ENCODE measurements at places on chromosomes 5 and 9.

GRCh38 chr9:38761999-38762398 lies 42.1 kb upstream of the FAM240B start:
- no peak for DNase-seq

GRCh38 chr5:115309751-115310370 lies 13.4 kb upstream of the CCDC112 start:
- DNase-seq: no peak

GRCh38 chr5:81558188-81558587 lies 164.3 kb upstream of the ACOT12 start:
- DNase-seq: no peak

DNA sequence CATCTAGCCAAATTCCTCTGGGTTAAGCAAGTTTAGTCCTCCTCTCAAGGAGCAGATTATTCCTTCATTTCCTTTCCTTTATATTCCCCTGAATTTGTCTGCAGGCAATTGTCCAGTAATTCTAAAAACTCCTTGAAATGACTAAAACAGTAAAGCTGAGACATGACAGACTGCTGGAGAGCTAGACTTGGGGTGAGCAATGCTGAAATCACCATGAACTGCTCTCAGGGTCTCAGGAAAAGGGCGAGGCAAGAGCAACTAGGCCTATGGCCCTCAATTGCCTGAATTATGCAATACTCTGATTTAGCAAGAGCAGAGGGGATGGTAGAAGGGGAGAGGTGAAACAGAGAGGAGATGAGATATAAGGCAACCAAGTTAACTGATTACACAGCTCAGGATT lies 172.9 kb upstream of the NREP start:
- DNase-seq: no peak

- peak; percentile 38 for DNase-seq
Observed at GRCh38 chr5:109690975-109691574, 1.3 kb downstream of the MAN2A1 start.

GRCh38 chr9:122777935-122778627 lies 10.7 kb upstream of the OR5C1 start:
- no peak for DNase-seq

GRCh38 chr9:78592811-78593210 lies 295.9 kb downstream of the PSAT1 start:
- no peak for DNase-seq

- DNase-seq: no peak
Observed at GRCh38 chr5:112165897-112166737, 253.0 kb downstream of the EPB41L4A start.

DNA sequence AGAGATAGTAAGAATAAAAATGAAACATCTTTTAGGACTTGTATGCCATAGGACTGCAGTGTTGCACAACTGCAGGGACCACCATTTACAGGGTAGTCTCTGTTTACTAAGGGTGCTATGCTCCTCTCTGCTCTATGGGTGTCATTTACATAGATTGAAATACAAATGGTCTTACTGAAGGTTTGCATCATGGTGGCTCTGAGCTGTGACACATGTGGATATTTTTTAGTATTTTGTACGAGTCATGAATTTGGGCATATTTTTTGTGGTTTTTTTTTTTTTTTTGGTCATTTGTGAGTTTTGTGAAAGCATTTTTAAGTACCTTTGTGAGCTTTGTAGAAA lies 47.4 kb downstream of the CSNK1G3 start:
- no peak for DNase-seq

DNA sequence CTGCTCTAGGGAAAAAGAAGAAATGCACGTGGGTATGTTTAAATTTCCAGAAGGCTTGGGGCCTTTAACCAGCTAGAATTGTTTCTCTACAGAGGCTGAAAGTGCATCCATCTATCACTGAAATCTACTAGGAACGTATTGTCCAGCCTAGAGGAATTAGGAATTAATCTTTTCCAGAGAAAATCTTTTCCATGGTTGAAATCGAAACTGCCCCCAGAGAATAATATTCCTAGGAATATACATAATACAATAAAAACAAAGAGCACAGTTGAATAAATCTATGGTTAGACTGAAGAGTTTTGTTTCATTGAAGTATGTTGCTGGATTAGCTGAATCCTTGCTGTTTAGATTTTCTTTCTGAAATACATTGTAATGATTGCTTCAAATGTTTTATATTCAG lies 378.5 kb downstream of the PLK2 start:
- DNase-seq: no peak

DNA sequence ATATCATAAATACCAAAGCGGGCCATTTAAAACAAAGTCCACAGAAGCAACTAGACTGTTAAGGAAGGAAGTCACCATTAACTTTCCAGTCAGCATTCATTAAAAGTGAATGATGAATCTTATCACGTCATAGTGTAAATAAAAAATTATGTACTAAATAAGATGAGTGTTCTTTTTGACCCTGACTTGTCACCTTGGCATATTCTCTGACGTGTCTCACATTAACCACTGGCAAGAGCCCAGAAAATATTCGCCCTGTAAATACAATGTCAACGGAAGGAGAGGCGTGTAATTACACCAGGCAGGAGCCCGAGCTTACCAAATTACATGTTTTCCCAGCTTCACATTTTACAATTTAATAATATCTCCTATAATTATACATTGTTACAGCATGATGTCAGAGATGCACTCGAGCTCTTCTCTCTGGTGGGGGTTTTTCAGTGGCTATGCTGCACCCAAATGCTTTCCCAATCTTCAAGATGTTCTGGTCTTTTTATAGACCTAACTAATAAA lies 29.3 kb upstream of the UBE2QL1 start:
- no peak for DNase-seq

DNA sequence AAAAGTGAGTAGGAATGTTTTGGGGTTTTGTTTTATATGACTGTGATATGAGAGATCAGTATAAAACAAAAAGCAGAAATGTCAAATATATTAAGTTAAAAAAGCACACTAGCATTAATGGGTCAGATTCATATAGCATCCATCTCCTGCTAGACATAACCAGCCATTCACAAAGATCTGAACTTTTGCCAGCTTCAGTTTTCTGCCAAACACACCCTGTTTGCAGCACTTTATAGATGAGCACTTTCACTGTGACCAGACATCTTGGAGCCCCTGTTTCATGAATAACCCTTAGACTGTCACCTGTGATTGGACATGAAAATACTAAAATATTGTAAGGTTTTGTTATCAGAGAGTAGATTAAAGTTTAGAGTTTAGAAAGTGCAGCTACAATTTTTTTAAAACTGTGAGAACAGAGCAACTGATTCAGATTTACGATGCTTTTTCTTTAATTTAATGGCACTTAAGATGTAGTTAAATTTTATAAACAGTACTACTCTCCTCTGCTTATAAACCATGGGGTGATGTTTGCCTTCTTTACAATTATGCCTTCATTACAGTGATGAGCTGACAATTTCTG lies 142.6 kb downstream of the KCTD16 start:
- no peak for DNase-seq

DNA sequence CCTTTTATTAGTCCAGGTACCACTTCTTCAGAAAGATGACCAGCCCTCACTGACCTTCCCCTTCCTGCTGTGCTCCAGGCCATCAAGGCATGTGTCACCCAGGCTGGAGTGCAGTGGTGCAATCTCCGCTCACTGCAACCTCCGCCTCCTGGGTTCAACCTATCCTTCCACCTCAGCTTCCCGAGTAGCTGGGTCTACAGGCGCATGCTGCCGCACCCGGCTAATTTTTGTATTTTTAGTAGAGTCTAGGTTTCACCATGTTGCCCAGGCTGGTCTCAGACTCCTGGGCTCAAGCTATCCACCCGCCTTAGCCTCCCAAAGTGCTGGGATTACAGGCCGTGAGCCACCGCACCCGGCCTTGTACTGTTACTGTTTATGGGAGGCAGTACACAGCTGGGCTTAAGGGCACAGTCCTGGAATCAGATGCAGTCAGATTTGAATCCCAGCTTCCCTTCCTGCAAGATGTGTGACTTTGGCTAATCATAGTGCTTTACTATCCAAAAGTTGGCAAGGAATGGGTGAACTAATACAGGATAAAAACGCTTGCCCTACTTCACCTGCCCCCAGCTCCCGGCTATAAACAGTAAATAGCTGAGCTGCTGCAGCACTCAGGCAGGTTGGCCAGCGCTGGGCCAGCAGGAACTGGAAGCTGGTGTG lies 483 bp upstream of the EIF4EBP3 start:
- no peak for DNase-seq

DNA sequence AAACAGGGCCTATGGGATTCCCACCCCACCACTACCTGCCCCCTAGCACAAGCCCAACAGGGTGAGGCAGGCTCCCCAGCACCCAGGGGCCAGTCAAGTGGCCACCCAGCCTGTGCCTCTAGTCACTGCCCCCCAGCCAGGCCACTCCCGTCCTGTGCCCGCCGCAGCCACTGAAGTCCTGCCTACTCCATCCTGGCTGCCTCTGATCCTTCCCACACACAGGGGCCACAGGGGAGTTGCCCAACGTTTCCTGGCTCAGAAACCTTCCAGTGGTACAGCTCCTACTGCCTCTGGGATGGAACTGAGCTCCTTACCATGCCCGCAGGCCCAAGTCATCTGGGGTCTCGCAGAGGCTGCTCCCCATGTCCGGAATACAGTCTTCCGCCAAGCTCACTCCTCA lies 70.2 kb upstream of the STXBP1 start:
- DNase-seq: no peak

GRCh38 chr9:118596374-118597015 lies 772.7 kb downstream of the BRINP1 start:
- DNase-seq: no peak

DNA sequence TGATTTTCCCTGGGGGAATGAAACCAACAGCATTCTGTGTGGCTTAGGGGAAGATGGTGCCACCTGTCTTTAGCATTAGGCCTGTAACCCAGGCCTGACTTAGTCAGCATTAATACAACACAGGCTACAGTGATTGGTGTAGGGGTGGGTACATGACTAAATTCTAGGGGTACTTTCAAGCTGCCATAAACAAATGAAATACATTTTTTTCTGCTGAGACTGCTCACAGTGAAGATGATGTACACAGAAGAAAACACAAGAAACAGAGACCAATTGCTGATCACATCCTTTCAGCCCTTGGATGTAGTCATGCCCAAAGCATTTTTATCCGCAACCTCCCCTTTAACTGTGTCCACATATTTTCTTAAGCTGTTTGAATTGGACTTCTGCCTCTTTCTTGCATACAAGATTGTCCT lies 527.2 kb downstream of the KCTD16 start:
- DNase-seq: no peak

- DNase-seq: no peak
Observed at GRCh38 chr9:2163231-2163885, 148.2 kb downstream of the SMARCA2 start.

- no peak for DNase-seq
Observed at GRCh38 chr9:119252671-119253299, 116.5 kb downstream of the BRINP1 start.

Measured in neural crest cell (in vitro differentiated cells).